Activated T-helper 9 cell treated with anti-CD3 and anti-CD28 coated beads, Interleukin-2, amount 50 U/mL, for 16 hours (primary cell): ENCODE measurements at places on chromosomes 5 and 9.

- DNase-seq: no peak
These were observed 32.5 kb upstream of the OR2K2 start for GRCh38 chr9:111362526-111362925.

GRCh38 chr5:77640589-77641396 lies 2.3 kb upstream of the OTP start:
- DNase-seq: no peak

GRCh38 chr5:28156981-28157380 lies 1118.6 kb upstream of the CDH9 start:
- DNase-seq: no peak

- no peak for DNase-seq
These were observed 1151.8 kb downstream of the CDH12 start for GRCh38 chr5:21701317-21701716.

- no peak for DNase-seq
These were observed 4.9 kb upstream of the N4BP3 start for GRCh38 chr5:178108446-178108845.

GRCh38 chr9:71446473-71447411 lies 321.6 kb downstream of the CEMIP2 start:
- no peak for DNase-seq

- DNase-seq: no peak
These were observed 315.3 kb upstream of the CD180 start for GRCh38 chr5:67511911-67512310.

DNA sequence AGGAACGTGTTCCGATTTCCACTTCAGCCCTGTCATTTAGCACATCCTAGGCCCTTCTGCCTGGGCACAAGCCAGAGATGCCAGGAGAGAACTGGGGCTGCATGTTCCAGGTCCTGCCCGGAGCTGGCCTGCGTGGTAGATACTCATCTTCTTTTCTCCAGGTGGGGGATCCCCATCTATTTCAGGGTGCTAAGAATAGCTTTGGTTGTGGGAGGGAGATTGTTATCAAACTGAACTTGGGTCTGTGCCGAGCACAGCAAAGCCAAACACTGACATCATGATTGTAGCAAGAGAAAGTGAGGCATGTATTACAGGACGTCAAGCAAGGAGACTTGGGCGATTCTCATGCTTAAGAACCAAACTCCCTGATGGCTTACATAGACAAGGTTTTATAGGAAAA lies 18.2 kb downstream of the C9orf153 start:
- no peak for DNase-seq

DNA sequence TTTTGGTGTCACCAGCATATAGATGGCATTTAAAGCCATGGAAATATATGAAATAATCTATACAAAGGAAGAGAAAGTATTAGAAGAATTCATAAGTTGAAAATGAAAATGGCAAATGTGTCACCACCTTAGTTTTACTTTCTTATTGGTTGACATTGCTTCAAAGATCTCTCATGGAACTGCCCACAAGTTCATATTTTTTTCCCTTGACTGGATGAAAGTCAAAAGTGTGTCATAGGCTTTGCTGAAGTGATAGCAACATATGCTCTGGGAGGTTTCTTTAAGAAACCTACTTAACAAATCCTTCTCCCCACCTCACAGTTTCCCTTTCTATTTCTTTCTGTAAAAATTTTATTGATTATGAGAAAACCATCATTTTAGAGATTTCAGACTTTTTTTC lies 127.2 kb downstream of the VPS13A start:
- DNase-seq: no peak

DNA sequence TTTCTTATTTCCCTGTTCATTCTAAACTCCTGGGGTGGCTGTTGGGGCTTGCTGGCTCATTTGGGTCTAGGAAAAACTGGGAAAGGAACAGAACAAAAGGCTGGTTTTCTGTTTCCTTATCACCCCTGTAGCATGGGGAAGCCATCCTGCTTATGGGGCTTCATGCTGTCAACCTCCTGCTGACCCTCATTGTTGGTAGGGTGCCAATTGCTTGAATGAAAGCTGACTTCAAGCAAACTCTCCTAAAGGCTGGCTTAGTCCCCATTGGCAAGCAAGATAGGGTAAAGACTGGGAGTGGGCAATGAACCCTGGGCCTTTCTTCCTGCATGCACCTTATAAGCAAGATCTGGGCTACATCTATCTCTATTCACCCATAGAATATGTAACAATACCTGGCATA lies 511.6 kb downstream of the DMAC1 start:
- no peak for DNase-seq

GRCh38 chr5:55535199-55535905 lies 588 bp upstream of the PLPP1 start:
- no peak for DNase-seq

- no peak for DNase-seq
These were observed 10.0 kb downstream of the SLIT3 start for GRCh38 chr5:169290895-169291294.

- DNase-seq: no peak
These were observed 276.5 kb downstream of the ARHGEF28 start for GRCh38 chr5:73902327-73903051.

GRCh38 chr5:107063511-107063910 lies 607.2 kb downstream of the EFNA5 start:
- DNase-seq: no peak

DNA sequence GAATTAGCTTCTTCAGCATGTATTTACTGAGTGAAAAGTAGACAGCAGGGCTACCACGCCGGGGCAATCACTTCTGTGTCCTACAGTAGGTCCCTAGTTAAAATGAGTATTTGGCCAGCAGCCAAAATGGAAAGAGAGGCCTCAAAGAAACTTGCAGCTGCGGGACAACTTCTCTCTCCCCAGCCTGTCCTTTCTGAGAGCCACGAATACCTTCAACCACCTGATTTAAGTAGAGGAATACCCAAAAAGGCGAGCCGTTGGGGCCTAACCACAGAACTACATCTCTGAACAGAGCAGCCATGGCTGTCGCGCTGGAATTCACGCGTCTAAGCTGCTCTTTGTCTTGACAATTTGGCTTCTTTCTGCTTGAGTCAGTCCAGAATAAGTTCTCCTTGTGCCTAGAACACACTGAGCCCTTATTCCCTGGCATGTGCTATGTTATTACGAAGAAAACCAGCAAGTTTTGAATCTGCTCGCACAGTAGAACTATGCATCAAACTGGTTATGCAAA lies 43.8 kb upstream of the GOLPH3 start:
- DNase-seq: no peak

DNA sequence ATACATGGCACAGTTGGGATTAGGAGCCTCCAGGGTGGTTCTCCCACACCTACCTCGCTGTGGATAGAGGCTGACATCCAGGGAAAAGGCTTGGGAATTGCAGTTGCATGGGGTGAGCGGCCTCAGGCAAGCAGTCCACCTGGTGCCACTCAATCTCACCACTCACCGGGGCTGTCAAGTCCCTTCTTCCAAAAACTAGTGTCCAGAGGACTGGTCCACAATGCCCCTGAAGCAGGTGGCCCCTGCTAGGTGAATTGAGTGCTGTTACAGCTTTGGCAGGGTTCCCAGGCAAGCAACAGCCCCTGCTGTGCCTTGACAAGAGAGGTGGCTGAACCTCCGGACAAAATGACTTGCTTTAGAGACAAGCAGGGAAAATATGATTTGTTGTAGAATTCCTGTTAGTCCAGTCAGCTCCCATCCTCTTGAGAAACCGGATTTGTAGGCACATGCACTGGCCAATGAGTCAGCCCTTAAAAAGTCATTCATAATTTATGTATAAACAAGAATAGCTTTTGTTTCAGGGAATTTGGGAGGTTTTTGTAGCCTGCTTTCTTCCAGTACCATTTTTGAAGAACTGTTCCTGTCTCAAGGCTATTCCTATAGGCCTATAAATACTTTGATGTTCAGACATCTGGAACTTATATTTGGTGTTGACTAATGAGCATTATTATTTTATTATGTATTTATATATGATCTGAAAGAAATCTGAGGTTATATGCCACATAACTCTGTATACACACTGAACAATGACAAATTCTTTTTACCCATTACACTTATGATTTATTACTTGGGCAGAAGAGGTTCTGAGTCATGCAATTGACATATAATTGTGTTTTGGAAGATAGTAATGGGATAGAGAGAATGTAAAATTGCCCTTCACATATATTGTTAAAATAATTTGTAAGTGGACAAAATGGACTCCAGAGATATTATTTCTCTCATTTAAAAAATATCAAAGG lies 411.1 kb downstream of the ACTL7B start:
- DNase-seq: no peak

DNA sequence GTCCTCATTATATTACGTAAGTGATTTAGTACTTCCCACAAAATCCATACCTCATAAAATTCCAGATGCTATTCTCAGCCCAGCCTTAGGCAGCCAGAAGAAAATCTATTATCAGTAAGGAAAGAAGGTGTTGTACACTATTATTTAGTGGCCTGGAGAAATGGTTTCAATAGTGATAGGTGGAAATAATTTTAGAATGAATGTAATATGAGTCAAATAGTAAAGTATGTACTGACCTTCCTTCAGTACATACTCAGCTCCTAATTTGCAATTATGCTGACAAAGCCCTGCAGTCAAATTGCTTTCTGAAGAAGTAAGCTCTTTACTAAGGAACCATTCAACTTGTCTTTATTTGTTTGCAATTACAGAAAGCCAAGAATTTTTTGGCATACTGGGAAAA lies 409.2 kb downstream of the HTR1A start:
- no peak for DNase-seq

- DNase-seq: no peak
These were observed 114.9 kb upstream of the SLC25A48 start for GRCh38 chr5:135719428-135720063.

DNA sequence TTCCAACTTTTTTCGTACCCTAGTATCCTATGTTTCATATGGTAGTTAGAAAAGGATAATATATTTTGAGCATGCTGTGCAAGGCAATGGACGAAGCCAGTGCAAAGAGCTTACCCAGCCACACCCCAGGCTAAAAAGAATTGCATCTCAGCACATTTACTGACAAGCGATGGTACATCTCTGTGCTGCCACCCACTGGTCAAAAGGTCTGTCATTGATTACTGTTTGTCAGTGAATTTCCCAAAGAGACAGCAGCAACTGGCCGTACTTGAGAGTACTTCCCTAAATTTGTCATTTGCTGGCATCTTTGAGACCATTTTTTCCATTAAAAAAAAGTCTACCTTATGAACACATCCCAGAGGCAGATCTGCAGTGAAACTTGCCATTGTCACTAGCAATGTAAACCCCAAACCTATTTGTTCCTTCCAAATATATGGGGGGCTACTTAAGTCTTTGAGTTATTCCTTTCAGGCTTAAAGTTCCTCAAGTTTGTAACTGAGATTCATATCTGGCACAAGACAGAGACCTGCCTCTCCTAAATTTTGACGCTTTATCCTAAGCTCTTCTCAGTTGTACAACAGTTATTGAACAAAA lies 184.3 kb downstream of the CTNND2 start:
- DNase-seq: no peak

DNA sequence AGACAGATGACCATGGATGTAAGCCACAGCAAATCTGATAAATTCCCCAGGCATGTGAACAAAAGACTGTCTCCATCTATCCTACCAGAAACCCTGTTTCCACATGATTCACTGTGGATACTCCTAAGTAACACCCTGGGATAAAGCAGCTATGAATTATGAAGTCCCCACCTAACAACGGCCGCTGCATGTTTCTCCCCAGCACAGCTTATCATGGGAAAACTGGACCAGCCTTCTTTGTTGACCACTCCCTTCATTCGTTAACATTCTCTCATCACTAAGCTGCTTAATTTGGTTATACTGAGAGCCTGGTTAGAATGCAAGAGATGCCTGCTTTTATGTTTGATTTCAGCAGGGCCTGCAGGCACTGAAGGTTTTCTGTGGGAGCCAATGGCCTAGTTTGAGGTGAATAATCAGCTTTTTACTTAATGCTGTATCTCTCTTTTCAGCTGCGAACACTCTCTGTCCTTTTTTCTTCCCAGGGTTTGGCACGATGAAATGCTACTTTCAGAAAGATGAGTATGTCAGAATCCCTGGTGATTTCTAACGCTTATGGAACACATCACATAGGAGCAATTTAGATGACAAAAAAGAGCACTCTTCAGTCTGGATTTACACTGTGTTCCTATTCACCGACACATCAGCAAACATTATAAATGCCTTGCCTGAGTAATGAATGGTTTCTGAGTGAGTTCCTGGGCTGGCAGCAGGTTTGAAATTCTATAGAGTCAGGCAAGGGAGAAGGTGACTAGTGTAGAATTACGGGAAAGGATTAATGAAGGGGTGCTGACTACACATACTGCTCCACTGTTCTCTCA lies 318.4 kb upstream of the ZNF608 start:
- no peak for DNase-seq

GRCh38 chr5:171055875-171056454 lies 194.1 kb downstream of the RANBP17 start:
- no peak for DNase-seq

DNA sequence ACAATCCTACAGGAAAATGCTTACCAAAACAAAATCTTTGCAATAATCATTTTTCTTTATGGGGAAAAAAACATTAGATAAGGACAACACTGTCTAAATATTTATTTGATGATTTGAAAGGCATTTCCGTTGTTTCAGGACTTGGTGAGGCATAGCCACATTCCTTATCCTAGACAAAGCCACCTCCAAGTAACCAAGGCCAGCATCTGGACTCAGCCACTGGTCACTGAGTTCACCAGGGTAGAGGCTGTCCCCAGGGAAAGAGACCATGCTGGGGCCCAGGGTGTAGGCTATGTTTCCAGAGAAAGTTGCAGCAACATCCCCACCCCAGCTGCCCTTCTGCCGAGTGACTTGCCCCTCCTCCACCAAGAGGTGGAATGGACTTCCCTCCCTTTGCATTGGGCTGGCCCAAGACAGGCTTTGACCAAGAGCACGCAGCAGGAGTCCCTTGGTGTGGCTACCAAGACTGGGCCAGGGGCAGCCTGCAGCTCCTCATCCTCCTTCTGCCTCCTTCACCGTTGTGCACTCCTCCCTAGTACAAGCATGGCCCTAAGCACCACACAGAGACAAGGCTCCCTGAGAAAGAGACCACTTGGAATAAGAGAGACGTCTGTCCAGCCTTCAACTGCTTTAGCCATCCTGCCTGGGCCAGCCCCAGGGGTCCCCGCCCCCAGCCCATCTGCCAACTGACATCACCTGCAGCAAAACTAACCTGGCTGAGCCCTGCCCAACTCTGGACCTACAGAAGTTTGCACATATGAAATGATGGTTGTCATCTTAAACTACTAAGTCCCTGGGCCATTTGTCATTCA lies 68.1 kb upstream of the SPIN1 start:
- DNase-seq: no peak

DNA sequence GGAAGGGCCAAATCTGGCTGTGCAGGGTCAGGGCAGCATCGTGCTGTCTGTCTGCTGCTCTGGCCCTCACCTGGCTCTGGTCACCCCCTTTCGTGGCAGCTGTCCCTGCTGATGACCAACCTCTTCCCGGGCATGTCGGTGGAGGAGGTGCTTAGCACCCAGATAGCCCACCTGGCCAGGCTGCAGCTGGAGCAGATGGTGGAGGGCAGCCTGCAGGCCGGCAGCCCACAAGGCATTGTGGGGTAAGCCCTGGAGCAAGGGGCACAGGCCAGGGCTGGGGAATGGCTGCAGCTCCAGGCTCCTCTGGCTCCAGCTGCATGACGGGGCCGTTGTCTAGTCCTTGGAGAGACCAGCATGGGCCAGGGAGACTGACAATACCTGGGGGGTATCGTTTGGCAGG lies 8.2 kb downstream of the TOR2A start:
- no peak for DNase-seq

- DNase-seq: no peak
These were observed 676.5 kb downstream of the DMRTA1 start for GRCh38 chr9:23123048-23123632.
